ENCODE measurements at places on chromosomes 1 and 21.

GRCh38 chr1:8218351-8219092 is 99.4 kb upstream of the SLC45A1 start:
- no peak for DNase-seq

- no peak for DNase-seq
These were observed 9.0 kb downstream of the UMODL1 start for GRCh38 chr21:42079939-42080787.

DNA sequence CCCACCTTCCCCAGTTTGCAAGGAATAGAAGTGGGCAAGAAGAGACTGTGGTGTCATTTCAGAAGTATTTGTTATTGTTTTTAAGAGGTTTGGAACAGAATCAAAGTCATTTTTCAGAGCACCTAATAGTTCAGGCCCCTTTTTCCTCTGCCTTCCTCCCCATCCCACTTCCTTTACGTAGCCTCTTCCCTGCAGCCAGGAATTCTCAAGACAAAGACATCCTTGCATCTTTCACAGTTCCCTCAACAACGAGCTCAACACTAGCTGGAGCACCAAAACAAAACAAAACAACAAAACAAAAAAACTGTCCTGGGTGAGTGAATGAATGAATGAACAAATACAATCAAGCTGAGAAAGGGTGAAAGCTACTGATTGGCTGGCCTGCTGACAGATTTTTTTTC is 7.0 kb downstream of the PALMD start:
- no peak for DNase-seq

GRCh38 chr1:112256411-112256810 is 139.6 kb upstream of the CTTNBP2NL start:
- DNase-seq = no peak

- DNase-seq = no peak
These were observed 5.4 kb upstream of the KNCN start for GRCh38 chr1:46556822-46557221.

DNA sequence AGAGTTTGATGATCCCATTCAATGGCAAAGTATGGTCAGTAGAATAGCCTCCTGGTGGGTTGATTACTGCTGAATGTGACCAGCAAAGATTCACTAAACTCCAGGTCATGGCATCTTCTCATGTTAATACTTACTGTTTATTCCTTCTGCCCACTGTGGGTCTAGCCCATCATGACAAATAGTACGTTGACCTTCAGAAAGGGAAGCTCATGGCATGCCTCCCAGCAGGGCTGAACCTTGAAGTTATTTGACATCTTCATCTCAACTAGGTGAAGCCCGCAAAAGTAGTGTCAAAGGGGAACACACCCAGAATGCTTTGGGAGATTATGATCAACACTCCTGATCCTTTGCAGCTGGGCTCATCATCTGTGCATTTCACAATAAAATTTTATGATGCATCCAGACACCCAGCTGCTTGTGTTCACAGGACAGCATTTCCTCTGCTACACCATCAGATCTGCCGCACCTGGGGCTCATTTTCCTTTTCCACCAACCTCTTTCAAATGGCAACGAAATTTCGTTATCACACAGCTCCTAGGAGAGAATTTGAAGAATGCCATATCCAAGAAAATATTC is 49.6 kb downstream of the HLX start:
- DNase-seq = no peak

DNA sequence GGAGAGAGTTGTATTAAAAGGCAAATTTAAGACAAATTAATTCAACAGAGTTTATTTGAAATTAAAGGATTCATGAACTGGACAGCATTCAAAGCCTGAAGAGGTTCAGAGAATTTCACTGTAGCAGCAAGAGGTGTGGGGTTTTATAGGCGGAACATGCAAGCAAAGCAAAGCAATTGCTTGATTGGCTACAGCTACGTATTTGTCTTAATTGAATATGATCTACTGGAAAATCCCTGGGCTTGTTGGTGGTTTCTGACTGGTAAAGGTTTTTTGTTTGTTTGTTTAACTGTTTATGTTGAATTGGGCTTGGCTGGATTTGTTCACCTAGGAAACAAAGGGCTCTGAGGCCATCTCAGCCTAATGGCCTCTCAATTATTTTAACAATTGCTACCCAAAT is 61.5 kb downstream of the KCNK1 start:
- no peak for DNase-seq

DNA sequence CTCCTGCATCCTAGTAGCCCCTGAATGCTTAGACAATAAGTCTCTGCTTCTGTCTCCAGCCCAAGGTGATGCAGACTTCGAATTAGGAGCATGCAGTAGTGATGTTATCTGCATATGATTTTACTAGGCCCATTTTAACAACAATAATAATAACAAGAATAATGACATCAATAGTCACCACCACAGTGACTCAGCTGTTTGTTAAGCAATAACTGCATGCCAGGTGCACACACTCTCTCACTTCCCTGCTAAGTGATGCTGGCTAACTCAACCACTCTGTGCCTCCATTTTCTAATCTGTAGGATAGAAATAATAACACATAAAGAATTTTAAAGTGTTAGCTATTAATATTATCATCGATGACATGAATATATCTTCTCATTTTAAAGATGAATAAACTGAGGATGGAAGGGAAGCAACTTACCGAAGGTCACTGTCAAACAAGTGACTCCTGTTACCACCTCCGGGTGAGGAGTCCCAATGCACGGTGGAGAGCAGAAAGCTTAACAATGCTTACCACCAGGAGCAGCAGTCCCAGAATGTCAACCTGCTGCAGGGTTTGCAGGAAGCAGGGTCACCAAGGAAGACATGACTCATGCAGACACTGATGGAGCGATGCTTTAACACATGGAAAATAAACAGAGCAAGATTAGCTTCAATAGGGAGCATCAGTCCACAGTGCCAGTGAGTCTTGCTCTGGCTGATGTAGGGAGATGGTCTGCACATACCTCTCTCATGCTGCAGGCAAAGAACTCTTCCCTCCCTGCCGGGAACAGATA is 290.2 kb downstream of the SPATA17 start:
- DNase-seq = no peak

GRCh38 chr1:217435204-217435603 is 195.7 kb downstream of the GPATCH2 start:
- DNase-seq = no peak

- DNase-seq = no peak
These were observed 4.8 kb downstream of the DCAF8 start for GRCh38 chr1:160257411-160258015.
